ENCODE measurements at places on chromosomes 16 and 17.

DNA sequence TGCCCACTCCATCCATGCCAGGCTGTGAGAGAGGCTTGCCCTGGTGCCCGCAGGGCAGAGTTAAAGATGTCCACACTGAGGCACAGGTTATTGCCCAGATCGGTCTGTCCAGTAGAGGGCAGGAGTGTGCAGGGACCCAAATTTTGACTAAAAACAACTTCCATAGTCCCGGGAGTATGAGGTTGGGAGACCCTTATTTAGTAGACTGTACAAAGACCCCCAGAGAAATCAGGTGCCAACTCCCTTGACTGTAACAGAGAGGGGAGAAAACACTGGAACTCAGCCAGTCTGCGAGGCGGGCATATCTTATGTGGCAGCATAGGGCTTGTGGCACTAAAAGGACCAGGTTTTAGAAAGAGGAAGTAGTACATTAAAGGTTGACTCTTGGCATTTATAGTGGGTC is 43.4 kb downstream of the HNF1B start:
- no peak for DNase-seq

GRCh38 chr17:72394531-72394930 is 273.7 kb downstream of the SOX9 start:
- no peak for DNase-seq

DNA sequence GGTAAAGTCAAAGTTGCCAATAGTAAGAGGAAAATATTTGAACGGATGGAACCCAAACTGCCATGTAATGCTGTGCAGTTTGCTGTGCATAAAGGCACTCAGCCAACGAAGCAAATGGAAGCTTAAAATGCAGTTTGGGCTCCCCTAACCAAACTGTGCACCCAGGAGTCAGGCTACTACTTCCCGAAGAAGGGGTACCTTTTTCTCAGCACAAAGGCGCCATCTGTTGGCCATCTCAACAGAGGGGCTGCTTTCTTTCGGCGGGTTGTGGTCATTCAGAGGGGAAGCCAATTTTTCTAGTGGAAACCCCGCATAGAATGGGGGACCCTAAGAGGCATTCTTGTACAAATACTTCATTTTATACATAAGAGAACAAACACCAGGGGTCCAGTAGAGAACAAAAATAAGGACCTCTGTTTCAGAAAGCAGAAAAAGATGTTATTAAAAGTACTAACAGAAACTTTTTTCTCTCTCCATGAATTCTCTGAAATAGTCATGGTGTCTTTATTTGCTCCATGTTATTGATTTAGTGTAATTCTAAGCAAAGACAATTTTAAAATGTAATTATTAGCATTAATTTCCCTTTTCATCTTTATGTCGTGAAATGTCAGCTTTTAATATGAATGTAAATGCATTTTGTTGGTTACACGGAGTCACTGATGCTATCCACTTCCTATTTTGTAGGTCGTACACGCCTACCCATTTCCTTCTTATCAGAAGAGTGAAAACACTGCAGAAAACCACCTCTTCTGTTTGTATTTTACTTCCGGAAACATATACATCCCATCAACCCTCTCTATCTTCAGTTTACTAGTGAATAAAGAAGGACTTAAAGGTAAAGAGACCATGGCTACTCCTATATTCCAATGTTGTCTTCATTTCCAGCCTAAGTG is 453.3 kb downstream of the KCNJ2 start:
- DNase-seq: no peak

DNA sequence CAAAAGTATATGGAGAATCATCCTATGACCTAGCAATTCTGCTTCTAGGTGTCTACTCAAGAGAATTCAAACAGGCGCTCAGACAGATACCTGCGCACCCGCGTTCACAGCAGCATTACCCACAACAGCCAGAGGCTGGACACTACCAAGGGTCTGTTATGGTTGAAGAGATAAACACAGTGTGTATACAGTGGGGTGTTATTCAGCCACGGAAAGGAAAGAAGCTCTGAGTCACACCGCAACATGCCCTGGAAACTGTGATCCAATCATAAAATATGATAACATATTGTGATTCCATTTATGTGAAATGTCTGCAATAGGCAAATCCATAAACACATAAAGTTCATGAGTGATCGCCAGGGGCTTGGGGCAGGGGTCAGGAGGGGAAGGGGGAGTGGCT is 18.0 kb upstream of the JPH3 start:
- DNase-seq: no peak

GRCh38 chr16:75089486-75090202 is 26.9 kb downstream of the LDHD start:
- no peak for DNase-seq

GRCh38 chr17:58268774-58269556 is 11.8 kb downstream of the MPO start:
- DNase-seq: no peak

- no peak for DNase-seq
Measured at GRCh38 chr17:56793531-56793930, 40.2 kb downstream of the C17orf67 start.

DNA sequence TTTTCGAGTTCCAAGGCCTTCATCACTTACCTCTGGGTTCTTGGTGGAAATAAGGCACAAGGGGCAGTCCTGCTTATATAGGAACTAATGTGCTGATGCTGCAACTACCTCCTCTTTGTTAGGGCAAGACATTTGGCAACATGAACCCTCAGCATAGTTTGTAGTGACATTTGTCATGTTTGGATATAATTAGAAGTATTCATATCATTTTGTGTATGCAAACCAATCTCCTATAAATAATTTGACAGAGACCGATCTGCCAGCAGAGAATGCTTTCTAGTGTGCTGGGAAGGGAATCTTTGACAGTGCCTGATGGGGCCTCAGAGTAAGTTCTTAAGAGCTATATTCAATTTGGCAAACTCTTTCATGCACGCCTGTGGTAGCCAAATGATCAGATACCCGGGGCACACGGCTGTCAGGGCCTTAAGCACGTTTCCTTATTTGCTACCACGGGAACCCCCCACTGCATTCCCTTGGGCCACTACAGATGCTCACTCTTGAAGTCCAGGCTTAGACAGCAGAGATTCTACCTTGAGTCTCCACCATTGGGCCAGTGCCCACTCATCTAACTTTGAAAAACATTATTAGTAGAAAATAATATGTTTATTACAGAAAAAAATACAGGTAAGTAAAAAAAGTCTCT is at the start of gene MYH8:
TSS of gene MYH8 (minus strand) at position 51 of the 643 bp plus-strand sequence. CDS start 1,723 bp downstream, outside the sequence.
- no peak for DNase-seq

GRCh38 chr17:18877104-18877645 is 19.2 kb downstream of the PRPSAP2 start:
- DNase-seq: no peak

- no peak for DNase-seq
Measured at GRCh38 chr16:86045591-86045971, 146.6 kb downstream of the IRF8 start.

- no peak for DNase-seq
Measured at GRCh38 chr17:79273660-79274059, 199.0 kb downstream of the ENGASE start.

- no peak for DNase-seq
Measured at GRCh38 chr17:80879723-80880647, 111.7 kb upstream of the CHMP6 start.

GRCh38 chr16:54174750-54175149 is 111.8 kb downstream of the IRX3 start:
- DNase-seq: no peak

DNA sequence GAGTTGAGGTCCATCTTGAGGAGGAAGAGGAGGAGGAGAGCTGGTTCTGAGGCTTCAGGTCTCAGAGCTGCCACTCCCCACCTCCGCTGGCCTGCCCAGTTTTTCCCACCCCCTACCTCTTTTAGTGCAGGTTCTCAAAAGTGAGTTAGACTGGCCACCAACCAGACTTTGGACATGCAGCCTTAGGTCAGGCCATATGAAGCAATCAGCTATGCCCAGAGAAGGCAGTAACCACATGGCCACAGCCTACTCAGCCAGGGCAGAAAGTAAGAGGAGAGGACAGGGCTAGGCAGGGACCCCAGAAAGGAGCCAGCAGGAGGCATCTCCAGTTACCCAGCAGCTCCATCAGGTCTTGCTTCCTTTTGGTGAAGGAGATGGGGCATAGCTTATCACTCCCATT is 9.0 kb downstream of the MYO15A start:
- no peak for DNase-seq

DNA sequence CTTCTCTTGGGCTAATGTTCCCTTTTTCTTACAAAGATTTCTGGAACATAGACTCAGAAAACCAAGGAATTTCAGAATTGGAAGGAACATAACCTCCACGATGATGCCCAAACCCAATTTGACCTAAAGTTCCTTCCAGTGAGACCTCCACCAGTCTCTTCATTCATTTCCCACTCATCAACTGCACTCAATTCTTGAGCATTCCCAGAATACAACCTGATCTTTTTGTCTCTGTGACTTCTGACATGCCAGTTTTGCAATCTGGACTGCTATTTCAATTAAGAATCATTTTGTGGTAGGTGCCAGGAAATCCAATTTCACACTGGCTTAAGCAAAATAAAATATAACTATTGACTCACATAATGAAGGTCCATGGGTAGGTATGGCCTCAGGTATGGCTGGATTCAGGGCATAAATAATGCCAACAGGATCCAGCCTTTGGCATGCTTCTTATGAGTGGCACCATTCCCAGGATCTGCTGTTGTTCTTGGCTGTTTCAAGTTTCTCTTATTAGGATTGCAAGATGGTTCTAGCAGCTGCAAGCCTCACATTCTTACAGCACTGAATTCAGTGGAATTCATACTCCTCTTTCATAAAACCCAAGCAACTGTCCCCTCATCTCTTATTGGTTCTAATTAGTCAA is 184.3 kb downstream of the HS3ST4 start:
- DNase-seq: no peak

DNA sequence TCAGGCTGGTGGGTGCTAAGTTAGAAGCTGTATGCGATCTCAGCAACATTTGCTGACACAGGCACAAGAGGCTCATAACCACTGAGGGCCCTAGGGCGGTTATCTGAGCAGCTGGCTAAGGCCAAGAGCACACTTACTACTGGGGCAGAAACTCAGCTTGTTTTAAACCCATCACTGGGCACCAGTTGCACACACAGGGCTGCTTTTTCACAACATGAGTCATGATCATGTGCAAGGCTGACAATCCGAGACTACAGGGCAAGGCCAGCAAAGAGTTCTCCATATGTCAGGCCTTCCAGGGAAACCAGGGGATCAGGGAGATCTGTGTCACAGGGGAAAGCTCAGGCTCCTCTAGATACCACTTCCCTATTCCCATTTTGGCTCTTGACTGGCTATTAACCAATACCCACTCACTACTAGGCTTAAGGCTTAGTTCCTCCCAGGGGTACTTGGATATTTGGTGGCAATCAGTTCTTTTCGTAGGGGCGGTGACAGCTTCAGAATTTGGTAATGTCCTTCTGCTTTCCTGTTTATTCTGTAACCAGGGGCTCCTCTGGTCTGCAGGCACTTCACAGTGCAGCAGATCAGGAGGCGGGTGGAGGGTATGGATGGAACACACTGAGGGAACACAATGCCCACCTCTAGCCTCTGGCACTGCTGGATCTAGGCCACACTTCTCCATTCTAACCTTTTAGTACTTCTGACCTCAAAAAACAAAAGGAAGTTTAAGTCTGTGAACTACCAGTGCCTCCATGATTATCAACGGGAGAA is 44.9 kb upstream of the ERN1 start:
- DNase-seq: peak; percentile 87

DNA sequence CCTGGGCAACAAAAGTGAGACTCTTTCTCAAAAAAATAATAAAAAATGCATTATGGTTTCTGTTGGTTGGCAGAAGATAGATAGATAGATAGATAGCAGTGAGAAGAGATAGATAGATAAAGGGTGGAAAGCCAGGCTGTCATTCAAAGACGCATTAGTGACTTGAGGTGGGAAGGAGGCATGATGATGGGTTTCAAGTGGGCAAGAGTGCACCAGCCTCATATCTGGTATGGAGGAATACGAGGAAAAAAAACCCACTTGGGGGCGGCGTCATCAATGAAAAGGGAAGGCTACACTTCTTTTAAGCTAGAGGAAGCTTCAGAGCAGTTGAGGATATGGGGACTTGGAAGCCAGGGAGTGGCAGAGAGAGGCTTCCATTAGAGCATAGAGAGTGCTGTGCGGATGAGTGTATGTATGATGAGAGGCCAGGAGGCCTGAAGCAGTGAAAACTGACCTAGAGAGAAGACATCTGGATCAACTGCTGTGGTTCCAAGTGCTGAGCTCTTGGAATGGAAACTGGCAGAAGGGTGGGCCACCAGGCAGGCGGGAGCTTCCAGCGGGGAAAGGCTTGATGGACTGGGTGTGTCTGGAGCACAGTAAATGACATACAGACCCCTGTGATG is 31.8 kb downstream of the CEP95 start:
- DNase-seq: no peak

DNA sequence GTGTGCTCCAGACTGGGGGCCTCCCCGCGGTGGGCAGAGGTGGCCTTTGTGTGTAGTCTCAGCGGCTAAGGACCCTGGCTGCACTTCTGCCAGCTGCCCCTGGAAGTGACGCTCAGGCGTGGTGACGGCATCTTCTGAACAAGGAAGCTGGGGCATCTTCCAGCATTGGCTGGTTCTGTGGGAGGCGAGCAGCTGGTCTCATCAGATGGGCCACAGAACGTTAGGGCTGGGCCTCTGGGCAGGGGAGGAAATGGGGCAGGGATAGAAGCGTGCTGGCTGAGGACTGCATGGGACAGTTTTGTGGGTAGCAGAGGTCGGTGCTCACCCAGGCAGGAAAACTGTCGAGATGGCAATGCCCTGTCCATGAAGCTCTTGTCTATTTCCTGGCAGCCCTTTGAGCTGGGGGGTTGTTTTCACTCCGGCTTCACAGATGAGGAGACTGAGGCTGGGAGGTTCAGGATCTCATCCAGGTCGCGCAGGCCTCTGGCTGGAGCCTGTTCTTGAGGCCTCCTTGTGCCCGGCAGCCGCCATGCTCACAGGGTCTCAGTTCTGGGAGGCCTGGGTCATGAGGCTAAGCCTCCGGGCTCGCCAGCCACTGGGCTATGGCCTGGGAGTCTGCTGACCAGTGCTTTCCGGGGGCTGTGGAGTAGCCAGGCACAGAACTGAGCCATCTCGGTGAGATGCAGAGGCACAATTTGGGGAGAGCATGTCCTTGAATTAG is 16.3 kb downstream of the IRF8 start:
- no peak for DNase-seq

DNA sequence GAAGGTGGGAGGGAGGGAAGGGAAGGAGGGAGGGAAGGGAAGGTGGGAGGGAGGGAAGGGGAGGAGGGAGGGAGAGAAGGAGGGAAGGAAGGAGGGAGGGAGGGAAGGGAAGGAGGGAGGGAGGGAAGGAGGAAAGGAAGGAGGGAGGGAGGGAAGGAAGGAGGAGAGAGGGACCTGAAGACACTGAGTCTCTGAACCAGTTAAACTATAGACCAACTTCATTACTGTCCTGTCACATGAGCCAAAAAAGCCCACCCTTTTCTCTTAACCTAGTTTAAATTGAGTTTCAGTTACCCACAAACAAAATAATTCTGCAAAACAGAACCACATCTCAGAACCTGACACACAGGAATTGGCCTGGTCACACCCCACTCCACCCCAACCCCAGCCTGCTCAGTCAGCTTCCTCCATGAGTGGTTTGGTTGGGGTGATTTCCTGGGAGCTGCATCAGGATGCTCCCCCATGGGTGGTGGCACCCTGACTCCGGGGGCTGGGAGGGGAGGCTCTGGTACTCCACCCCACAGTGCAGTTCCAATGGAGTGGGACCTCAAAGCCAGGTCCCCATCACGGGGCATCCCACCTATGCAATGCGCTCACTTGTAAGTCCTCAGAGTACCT is 4.7 kb upstream of the PRR29 start:
- no peak for DNase-seq

GRCh38 chr16:51960931-51961330 is 586.0 kb downstream of the TOX3 start:
- no peak for DNase-seq

Measured in retinal pigment epithelial cell (primary cell).